B cell (primary cell): ENCODE measurements at places on chromosomes 2 and 18. TPM values are rescaled to one million over a fixed set of nuclear protein-coding genes. Genes with fewer than 3 reads are reported as not detected.

Gene CLEC4F
- total RNA-seq: not detected in 2 replicates

Gene CAD
- 35.6 and 36.0 TPM in 2 replicates for total RNA-seq

Gene IL1RN
- not detected in 2 replicates for total RNA-seq

Gene CD207
- total RNA-seq: not detected in 2 replicates

Gene DTNA
- total RNA-seq: not detected in 2 replicates

Gene MRPL30
- 18.5 and 21.9 TPM in 2 replicates for total RNA-seq

Gene MAP3K19
- total RNA-seq: not detected in 2 replicates

Gene REG1B
- total RNA-seq: not detected in 2 replicates

Gene HOXD9
- total RNA-seq: not detected in 2 replicates

Gene SP9
- total RNA-seq: not detected in 2 replicates

GRCh38 chr2:71460595-71461303 is 7.4 kb downstream of the DYSF start:
- DNase-seq: no peak

GRCh38 chr18:27411911-27412310 is 226.8 kb upstream of the CHST9 start:
- DNase-seq: no peak

- DNase-seq: peak; percentile 83
These were observed at the start of gene ARHGAP25 for GRCh38 chr2:68734688-68735525. Gene ARHGAP25, plus strand, starts transcription at chr2:68734811. Its CDS starts 389 bp downstream, at chr2:68735200.

DNA sequence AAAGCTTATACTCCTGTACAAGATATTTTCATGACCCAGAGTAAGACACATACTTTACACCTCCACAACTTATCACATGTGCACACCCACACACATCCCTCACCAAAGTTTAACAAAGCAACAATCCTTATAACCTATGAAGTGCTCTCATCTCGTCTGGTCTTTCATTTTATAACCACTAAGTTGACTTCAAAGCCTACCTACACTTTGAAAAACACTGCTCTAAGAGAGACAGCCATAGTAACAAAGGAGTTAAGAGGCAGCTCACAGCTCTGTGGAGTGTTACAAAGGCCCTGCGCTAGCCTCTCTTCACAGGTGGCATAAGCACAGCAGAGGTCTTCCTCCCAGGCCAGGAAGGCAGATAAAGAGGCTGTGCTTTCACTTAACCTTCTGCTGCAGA is 69.7 kb upstream of the TMEM200C start:
- DNase-seq: no peak

- no peak for DNase-seq
These were observed 344.6 kb downstream of the KCNJ3 start for GRCh38 chr2:155043097-155043496.

DNA sequence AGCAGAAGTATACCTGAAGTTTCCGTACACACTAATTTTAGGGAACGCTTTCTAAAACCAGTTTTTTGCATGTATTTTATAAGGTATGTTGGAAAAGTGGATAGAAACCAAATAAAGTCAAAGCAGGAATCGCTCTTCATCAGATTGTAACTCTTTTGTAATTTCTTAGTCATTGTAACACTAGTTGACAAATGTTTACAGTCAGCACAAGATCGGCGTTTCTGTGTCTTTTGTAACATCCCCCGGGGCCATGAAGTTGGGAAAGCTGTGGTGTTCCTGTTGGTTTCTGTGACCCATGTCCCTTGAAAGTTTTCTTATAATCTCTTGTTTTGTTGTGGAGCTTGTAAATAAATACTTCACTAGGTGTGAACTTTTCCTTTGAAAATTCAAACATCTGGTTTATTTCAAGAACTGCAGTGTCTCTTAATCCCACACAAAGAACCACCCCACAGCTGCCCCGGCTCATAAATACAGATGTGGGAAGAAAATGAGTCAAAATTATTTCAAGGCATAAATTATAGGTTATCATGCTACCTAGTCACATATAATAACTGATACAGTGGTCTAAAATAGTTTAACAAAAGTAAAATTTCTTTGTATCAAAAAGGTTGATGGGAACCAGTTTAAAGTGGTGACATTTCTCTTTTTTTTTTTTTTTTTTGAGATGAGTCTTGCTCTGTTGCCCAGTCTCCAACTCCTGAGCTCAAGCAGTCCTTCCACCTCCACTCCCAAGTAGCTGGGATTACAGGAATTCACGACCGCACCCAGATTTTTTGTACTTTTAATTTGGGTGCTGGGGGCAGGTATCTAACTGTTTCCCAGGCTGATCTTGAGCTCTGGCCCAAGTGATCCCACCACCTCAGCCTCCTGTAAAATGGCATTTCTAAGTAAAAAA is 751 bp upstream of the NMI start:
- DNase-seq: peak; percentile 13

DNA sequence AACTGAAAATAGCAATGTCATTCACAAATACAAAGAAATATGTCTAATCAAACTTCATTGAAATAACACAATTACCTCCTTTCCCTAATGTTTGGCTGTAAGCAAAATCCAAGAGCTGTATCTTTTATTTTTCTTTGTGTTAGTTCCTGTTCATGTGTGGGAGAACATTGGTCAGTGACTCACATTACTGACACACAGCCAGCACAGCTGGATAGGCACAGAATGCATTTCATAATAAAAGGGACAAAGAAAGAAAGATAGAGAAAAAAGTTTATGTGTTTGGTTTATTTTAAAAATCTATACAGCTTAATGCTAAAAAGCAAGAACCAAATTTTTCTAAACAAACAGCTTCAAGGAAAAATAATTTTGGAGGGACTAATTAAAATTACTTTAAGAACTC is 185.6 kb upstream of the COL3A1 start:
- no peak for DNase-seq

GRCh38 chr2:3730646-3731045 is 27.3 kb downstream of the DCDC2C start:
- DNase-seq: no peak

- DNase-seq: no peak
These were observed 29.8 kb downstream of the EHD3 start for GRCh38 chr2:31263636-31264190.

- DNase-seq: no peak
These were observed 20.8 kb downstream of the CRIM1 start for GRCh38 chr2:36376319-36376765.

GRCh38 chr2:134539981-134540380 is 178.8 kb downstream of the TMEM163 start:
- no peak for DNase-seq

- peak; percentile 2 for DNase-seq
These were observed 238.9 kb downstream of the XIRP2 start for GRCh38 chr2:167127135-167127534.

- DNase-seq: no peak
These were observed 743 bp downstream of the HADHA start for GRCh38 chr2:26243470-26244308.

- no peak for DNase-seq
These were observed 334.2 kb upstream of the NETO1 start for GRCh38 chr18:73201940-73202339.

- no peak for DNase-seq
These were observed 186.3 kb downstream of the SLC8A1 start for GRCh38 chr2:40265602-40266001.

- no peak for DNase-seq
These were observed 178.6 kb downstream of the TMEM18 start for GRCh38 chr2:498493-499178.

GRCh38 chr18:57621246-57621604 is 411 bp downstream of the NARS1 start:
- no peak for DNase-seq

DNA sequence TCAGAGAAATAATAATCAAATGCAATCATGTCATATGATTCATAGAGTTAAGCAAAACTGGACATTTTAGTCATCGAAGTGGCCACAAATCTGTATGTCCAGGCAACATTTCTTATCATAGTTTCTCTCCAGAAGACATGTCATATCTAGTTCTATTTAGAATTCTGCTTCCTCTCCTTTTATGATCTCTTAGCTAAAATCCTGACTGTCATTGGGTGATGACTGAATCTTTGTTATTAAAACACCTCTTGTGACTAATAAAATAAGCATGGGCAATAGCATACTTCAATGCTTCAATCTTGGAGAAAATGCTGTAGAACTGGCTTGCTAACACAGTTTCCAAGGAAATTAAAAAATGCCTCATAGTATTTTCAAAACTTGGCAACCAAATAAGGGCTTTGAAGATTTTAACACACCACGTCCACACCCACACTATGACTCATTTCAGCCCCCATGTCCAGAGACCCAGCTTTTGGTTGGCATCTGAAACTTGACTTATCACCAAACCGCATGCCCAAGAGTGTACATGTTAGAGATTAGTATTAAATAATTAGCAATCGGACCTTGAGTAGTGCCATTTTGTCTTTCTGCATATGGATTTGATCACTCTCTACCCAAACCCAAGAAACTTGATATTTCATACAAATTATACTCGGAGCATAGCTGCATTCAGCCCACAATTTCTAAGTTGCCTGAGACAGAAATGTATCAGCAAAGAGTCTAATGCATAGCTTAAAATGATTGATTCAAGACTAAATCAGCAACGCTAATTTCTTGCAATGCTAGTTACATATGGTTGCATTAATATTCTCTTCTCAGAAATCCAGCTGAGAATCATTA is 106.5 kb upstream of the ETAA1 start:
- no peak for DNase-seq

GRCh38 chr2:232926431-232926939 is 56.4 kb downstream of the SNORC start:
- DNase-seq: peak; percentile 20

- no peak for DNase-seq
These were observed 440.1 kb upstream of the LINC00305 start for GRCh38 chr18:64589000-64589399.

DNA sequence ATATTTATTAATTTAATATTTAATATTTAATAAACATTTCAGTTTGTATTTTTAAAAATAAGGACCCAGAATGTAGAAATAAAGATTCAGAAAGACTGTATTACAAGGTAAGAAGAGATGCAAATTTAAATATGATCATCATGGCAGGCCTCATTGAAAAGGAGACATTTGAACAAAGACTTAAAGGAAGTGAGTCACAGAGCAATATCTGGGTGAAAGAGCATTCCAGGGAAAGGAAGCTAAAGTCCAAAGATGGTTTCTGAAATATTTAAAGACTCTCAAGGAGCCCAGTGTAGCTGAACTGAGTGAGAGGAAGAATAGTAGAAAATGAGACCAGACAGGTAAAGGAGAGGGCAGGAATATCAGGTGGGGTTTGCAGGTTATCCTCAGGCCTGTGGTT is 5.9 kb downstream of the SCYGR4 start:
- DNase-seq: no peak

GRCh38 chr2:25252291-25253152 is 84.1 kb upstream of the POMC start:
- DNase-seq: peak; percentile 66

DNA sequence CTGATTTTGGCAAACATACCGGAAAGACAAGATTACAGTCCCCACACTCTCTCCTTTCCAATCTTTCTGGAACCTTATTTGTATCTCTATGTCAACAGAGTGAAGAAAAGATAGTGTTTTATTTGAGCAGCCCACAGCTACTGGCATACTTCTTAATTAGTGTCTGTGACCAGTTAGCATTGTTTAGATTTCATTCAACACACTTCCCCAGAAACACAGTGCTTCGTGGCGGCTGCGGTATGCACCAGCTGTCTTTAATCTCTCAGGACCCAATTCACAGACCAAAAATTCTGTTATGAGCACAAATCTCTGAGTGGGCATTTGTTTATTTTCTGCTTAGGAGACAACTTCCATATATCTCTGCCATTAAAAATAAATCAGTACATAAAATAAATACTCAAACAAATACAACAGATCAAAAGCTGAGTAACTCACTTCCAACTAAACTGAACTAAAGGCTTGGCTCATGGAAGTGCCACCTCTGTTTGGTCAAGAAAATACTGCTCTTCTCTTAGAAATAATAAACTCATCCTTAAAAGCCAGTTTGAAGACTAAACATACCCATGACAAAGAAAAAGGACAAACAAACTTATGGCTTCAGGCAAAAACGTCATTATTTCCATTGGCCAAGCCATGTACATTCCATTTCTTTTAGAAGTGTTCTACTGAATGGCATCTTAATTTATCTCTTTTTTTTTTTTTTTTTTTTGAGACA is 392.4 kb downstream of the TXNL1 start:
- no peak for DNase-seq

GRCh38 chr18:26479681-26480079 is 68.7 kb downstream of the KCTD1 start:
- no peak for DNase-seq

DNA sequence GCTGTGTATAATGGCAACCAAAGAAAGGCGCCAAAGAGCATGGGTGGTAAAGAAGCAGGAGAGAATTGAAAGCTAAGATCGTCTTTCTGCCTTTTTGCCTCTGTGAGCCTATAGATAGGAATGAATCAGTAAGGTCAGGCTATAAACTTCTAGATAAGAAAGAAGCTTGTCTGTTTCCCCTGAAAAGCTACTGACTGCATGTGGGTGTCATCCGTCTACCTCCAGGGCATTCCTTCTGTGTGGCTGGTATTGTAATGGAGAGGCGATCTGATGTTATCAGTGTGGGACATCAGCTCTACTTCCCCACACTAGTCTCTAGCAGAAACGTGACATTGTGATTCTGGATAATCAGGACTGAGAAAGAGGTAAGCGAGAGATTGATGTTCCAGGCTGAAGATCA is 63.4 kb upstream of the PLA2R1 start:
- no peak for DNase-seq

DNA sequence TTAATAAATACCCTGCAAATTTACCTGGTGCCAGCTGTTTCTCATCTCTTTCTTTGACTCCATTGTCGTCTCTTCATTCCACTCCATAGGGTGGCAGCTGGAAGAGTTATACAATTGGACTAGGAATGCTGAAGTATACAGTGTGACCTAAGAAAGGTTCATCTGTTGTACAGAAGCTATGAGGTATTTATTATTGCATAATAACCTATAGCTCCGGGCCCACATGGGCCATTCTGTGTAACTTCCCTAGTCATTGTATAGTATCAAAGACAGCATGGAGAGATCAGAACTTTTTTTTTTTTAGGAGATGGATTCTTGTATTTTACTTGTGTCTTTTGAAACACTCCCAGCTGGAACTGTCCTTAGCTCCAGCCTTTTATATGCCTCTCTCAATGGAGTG is 26.2 kb downstream of the BMP10 start:
- no peak for DNase-seq

DNA sequence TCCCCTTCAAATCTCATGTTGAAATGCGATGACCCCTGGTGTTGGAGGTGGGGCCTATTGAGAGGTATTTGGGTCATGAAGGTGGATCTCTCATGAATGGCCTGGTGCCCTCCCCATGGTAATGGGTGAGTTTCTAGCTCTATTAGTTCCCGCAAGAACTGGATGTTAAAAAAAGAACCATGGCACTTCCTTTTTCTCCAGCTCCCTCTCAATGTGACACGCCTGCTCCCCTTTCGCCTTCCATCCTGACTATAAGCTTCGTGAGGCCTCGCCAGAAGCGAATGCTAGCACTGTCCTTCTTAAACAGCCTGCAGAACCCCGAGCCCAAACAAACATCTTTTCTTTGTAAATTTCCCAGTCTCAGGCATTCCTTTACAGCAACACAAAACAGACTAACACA is 303.2 kb upstream of the REV1 start:
- DNase-seq: no peak

GRCh38 chr18:46821856-46822711 is 65.2 kb upstream of the ST8SIA5 start:
- DNase-seq: no peak

- no peak for DNase-seq
These were observed 13.5 kb upstream of the ATP5MC3 start for GRCh38 chr2:175195012-175195411.
